D341Med (cell line): ENCODE measurements at places on chromosomes 11 and 22.

- no peak for DNase-seq
Observed at GRCh38 chr11:119832202-119832935, 103.4 kb upstream of the NECTIN1 start.

DNA sequence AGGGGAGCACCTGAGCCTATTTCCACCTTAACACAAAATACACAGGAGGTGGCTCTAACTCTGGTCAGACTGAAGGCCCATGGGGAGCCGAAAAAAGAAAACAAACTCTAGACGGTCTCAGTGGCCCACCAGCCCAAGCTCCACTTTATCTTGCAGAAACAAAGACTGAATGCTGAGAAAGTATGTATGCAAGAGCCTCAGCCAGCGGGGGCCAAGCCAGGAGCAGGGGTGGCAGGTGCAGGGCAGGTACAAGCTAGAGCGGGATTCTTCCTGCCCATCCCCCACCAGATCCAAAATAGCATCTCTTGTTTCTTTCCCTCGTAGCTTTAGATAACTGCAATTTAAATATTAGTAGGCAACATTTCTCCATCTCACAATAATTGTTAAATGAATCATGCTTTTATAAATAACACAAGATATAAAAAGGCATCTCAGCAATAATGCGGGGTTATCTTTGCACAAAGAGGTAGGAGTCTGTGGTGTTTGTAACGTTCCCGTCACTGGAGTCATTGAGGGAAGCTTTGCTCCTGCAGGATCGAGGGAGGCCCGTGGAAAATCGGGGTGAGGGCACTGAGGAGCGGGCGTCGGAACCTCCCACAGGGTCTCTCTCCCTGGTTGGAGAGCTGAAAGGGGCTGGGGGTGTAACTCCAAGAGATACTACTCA lies 418.0 kb downstream of the SHANK2 start:
- DNase-seq: no peak

DNA sequence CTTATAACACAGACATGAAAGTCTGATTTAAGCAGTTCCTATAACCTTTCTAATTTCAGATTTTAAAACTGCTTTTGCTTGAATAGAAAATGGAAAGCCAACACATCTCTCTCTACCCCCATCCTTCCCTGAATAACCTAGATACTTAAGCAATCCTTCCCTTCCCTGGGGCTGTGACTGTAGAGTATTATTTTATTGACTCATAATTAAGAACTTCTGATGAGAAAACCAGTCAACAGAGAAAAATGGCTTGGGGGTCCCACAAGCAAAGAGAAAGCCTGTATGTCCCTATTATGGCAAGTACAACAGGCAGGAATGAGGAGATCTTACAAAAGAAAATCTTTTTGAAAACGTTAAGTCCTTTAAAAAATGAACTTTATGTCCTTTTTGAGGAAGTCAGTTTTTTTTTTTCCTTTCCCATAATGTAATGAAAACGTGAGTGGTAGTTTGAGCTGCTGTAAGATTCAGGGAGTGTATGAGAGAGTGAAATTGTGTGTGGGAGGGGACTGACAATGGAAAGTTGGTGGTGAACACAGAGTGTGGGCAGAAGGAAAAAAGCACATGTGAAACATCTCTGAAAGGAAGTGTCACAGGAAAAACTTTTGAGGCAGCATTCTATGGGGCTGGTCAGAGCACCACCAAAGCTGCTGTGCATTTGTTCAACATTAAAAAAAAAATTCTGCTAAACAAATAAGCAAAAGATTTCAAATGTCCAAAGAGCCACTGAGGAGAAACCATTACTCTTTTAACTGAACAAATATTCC lies 154.6 kb downstream of the MAML2 start:
- no peak for DNase-seq

- peak; percentile 11 for DNase-seq
Observed at GRCh38 chr11:61921446-61921845, 4.1 kb upstream of the RAB3IL1 start.

DNA sequence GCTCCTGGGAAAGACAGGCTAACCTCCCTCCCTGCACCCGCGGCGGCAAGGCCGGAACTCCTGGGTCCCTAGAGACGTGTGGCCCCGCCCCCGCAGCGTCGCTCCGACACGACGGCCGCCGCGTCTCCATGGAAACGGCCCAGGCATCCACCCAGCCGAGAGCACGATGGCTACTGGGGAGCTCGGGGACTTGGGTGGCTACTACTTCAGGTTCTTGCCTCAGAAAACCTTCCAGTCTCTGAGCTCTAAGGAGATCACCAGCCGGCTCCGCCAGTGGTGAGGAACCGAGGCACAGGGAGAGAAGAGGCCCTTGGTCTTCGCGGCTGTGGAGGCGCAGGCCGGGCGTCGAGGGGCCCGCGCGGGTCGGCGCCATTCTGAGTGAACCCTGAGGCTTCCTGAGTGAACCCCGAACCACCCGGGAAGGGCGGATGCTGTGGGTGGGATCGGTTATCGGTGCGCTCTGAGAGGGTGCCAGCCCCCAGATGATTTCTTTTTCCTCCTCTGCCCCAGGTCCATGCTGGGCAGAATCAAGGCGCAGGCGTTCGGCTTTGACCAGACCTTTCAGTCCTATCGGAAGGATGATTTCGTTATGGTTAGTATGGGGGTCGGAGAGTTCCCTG lies at the start of gene CFAP300:
Gene CFAP300, plus strand, starts transcription at position 133 of the 620 bp plus-strand sequence. Its CDS starts 34 bp downstream, at position 167.
- peak; percentile 88 for DNase-seq

DNA sequence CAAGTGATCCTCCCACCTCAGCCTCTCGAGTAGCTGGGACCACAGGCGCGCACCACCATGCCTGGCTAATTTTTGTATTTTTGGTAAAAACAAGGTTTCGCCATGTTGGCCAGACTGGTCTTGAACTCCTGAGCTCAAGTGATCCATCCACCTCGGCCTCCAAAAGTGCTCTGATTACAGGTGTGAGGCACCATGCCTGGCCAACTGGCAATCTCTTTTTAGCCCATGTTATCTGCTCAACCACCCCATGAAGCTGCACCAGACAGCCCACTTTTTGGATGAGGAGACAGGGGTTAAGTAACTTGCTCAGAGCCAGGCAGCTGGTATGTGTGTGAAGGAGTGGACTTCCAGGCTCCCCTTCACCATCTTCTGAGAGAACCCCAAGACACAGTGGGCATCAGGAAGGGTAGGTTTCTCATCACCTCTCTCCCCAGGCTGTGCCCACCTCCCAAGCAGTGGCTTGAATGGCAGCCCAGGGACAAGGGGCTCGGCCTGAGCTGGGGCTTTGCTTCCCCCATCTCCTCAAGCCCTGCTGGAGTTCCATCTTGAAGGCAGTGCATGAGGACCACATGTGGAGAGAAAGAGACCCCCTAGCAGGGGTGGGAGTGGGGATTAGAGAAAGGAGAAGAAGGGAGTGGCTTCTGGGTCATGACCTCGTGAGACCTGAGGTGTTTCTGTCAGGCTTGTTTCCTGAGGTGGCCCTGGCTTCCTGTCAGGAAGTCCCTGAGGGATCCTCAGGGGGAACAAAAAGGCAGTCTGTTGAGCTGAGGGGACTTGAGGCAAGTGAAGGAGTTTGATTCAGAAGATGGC lies 87.5 kb upstream of the PARVA start:
- no peak for DNase-seq

DNA sequence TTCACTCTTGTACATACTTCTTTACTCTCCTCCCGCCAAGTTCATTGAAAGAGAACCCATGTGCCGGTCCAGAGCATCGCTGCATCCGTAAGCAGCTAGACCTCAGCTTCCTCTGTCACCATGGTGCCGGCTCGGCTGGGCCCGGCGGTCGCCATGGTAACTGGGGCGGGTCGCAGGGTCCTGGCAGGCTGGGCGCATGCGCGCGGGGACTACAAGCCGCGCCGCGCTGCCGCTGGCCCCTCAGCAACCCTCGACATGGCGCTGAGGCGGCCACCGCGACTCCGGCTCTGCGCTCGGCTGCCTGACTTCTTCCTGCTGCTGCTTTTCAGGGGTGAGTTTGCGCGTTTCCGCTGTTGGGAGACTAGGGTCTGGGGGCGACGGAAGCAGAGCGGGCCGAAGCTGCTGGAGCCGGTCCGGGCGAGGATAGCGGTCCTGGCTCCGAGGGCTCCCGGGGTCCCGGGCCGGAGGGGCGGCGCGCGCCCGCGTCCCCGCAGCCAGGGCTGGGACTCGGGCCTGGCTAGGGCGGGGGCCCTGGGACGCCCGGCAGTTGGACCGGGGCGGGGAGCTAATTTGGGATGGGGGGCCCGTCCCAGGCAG lies at the start of gene JAM3:
Gene JAM3, plus strand, starts transcription at position 244 of the 597 bp plus-strand sequence. Its CDS starts 12 bp downstream, at position 256.
- peak; percentile 100 for DNase-seq

DNA sequence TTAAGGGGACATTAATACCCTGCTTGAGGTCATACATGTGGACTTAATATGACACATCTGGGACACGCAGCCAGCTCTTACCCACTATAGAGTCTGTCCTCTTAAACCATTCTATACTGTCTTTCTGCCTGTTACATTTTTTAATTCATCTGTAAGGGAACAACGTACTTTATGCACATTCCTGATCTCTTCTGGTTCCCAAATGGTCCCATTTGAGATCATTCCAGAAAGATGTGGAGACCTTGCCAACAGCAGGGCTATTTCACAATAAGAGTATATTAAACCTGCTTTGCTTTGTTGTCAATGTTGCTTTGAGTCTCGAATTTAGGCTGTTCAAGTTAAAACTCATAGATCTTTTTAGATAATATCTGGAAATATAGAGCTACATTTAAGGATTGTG lies 332.2 kb upstream of the RAG2 start:
- DNase-seq: no peak

GRCh38 chr11:116258821-116259220 lies 514.0 kb downstream of the BUD13 start:
- no peak for DNase-seq

- no peak for DNase-seq
Observed at GRCh38 chr11:77155082-77155475, 27.0 kb downstream of the MYO7A start.

DNA sequence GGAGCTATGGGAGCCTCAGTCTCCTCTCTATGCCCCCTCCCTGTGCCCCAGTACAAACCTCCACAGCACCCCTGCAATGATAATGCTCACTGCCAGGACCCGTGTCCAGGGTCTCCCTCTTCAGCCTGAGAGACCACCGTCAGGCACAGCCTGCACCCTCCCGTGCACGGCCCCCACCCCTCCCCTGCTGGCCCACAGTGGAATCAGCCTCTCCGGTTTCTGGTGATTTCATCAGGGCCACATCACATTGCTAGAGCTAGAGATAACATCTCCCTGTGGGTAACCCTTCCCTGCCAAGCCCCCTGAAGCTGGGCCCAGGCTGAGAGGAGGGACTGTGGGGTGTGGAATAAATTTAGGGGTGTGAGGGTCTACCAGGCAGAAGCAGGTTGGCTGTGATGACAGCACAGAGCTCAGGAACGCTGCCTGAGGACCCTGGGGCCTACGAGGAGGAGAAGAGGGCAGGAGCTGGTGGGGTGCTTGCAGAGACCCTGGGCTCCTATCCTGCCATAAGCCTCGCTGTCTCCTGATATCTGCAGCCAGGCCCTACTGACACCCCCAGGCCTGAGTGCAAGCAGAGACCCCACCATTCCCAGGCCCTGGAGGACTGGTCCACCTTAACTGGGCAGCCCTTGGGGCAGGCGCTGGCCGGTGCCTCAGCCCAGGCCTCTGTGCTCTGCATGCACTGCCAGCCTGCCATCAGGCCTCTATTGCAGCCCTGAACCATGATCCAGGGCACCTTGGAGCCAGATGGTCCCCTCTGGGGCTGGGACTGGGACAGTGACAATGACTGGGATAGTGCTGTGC lies at the start of gene KLHDC7B:
Gene KLHDC7B, plus strand, starts transcription at position 378 of the 804 bp plus-strand sequence. Its CDS starts 345 bp downstream, at position 723.
- peak; percentile 37 for DNase-seq

- no peak for DNase-seq
Observed at GRCh38 chr22:49525801-49526535, 301.7 kb downstream of the BRD1 start.

GRCh38 chr22:37241351-37242142 lies 2.5 kb downstream of the RAC2 start:
- DNase-seq: no peak

- DNase-seq: no peak
Observed at GRCh38 chr11:70323806-70324205, 53.3 kb downstream of the PPFIA1 start.

GRCh38 chr22:23762842-23763578 lies at the start of gene C22orf15:
TSS of gene C22orf15 (plus strand) at chr22:23762990. CDS start at chr22:23763307, 317 bp downstream.
- no peak for DNase-seq

GRCh38 chr11:73538381-73538872 lies 59.5 kb downstream of the FAM168A start:
- no peak for DNase-seq

GRCh38 chr11:78428266-78428636 lies 10.6 kb upstream of the GAB2 start:
- DNase-seq: no peak

GRCh38 chr11:13761250-13761649 lies 92.8 kb downstream of the FAR1 start:
- no peak for DNase-seq

DNA sequence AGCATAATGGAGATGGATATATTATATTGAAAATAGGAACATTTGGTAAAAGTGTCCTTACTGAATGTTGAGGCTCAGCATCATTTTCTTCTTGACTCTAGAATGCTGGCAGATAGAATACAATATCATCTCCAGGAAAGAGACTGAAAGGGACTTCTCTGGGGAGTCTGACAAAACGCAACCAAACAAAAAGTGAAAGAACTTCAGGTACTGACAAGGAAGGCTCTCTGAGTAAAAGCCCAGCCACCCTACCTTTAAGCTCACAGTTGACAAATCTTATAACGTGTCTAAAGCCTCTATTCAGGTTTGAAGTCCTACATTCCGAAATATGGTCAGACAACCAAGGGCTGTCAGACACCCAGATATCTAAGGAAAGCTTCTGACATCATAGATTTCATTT lies 590.8 kb downstream of the SOX6 start:
- no peak for DNase-seq

GRCh38 chr11:43197379-43197778 lies 114.4 kb upstream of the API5 start:
- no peak for DNase-seq

- DNase-seq: no peak
Observed at GRCh38 chr22:45453764-45454163, 40.3 kb downstream of the RIBC2 start.

DNA sequence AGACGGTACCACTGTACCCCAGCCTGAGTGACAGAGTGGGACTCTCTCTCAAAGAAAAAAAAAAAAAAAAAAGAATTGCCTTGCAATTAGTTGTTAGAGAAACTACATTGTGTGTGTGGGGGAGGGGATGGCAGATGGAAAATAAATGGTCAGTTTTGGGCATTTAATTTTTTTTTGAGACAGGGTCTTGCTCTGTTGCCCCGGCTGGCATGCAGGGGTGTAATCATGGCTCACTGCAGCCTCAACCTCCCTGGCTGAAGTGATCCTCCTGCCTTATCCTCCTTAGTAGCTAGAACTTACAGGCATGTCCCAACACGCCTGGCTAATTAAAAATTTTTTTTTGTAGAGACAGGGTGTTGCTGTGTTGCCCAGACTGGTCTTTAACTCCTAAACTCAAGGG lies 36.4 kb downstream of the WEE1 start:
- DNase-seq: no peak

GRCh38 chr11:94326947-94327346 lies 22.6 kb downstream of the IZUMO1R start:
- no peak for DNase-seq

DNA sequence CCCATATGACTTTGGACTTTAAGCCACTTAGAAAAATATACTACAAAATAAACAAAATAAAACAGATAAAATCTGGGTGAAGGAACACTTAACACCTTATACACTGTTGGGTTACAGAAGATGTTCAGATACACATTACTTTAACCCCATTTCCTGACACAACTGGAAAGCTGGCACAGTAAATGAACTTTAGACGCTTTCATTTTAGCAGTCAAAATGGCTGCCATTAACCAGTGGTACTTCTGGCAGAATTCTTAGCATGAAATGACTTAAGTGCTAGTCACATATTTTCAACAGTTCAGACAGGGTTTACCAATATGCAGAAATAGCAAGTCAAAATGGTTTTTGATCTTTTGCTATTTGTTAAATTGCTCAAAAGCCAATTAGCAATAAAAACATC lies 37.9 kb downstream of the PIK3C2A start:
- no peak for DNase-seq
